ENCODE measurements at places on chromosomes 12 and 14.

GRCh38 chr12:85676816-85677749 is 159.1 kb downstream of the RASSF9 start:
- DNase-seq = no peak
- H3K4me3 ChIP-seq = no peak overlapping the region
- H3K27ac ChIP-seq = peak overlapping the region; percentile 39

GRCh38 chr12:48084066-48084465 is 21.8 kb downstream of the SENP1 start:
- no peak overlapping the region for H3K4me3 ChIP-seq
- H3K36me3 ChIP-seq = peaks cover 90% of the 10 kb centered on the region
- no peak overlapping the region for H3K27ac ChIP-seq
- DNase-seq = no peak
- no peaks in the 10 kb centered on the region for H3K27me3 ChIP-seq

- no peak overlapping the region for H3K27ac ChIP-seq
- no peaks in the 10 kb centered on the region for H3K4me1 ChIP-seq
- no peaks in the 10 kb centered on the region for H3K36me3 ChIP-seq
- no peak for DNase-seq
Observed at GRCh38 chr12:14834509-14834908, 8.8 kb downstream of the ART4 start.

GRCh38 chr14:101817501-101818001 is 56.0 kb downstream of the PPP2R5C start:
- no peak overlapping the region for H3K4me3 ChIP-seq
- DNase-seq = no peak
- peaks cover 45% of the 10 kb centered on the region for H3K36me3 ChIP-seq
- H3K27ac ChIP-seq = peak overlapping the region; percentile 88
- H3K4me1 ChIP-seq = peaks cover 74% of the 10 kb centered on the region

DNA sequence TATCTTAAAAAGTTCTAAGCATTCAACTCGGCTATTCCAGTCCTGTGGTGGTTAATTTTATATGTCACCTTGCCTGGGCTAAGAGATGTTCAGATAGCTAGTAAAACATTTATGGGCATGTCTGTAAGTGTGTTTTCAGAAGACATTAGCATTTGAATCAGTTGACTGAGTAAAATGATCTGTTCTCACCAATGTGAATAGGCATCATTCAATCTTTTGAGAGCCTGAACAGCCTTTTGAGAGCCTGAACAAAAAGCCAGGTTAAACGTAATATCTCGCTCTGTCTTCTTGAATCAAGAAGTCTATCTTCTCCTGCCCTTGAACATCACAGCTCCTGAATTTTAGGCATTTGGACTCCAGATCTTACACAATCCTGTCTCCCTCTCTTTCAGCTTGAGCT is 1266.1 kb downstream of the LRFN5 start:
- no peaks in the 10 kb centered on the region for H3K36me3 ChIP-seq
- H3K4me3 ChIP-seq = no peak overlapping the region
- H3K27ac ChIP-seq = no peak overlapping the region
- no peaks in the 10 kb centered on the region for H3K4me1 ChIP-seq
- H3K27me3 ChIP-seq = no peaks in the 10 kb centered on the region
- DNase-seq = no peak

GRCh38 chr14:60590991-60591414 is 58.3 kb downstream of the SIX1 start:
- no peaks in the 10 kb centered on the region for H3K27me3 ChIP-seq
- no peaks in the 10 kb centered on the region for H3K4me1 ChIP-seq

GRCh38 chr14:97523936-97524335 is 726.8 kb downstream of the VRK1 start:
- H3K36me3 ChIP-seq = no peaks in the 10 kb centered on the region
- DNase-seq = no peak
- no peak overlapping the region for H3K4me3 ChIP-seq
- H3K27me3 ChIP-seq = peaks cover 3% of the 10 kb centered on the region
- no peak overlapping the region for H3K27ac ChIP-seq
- no peaks in the 10 kb centered on the region for H3K4me1 ChIP-seq

DNA sequence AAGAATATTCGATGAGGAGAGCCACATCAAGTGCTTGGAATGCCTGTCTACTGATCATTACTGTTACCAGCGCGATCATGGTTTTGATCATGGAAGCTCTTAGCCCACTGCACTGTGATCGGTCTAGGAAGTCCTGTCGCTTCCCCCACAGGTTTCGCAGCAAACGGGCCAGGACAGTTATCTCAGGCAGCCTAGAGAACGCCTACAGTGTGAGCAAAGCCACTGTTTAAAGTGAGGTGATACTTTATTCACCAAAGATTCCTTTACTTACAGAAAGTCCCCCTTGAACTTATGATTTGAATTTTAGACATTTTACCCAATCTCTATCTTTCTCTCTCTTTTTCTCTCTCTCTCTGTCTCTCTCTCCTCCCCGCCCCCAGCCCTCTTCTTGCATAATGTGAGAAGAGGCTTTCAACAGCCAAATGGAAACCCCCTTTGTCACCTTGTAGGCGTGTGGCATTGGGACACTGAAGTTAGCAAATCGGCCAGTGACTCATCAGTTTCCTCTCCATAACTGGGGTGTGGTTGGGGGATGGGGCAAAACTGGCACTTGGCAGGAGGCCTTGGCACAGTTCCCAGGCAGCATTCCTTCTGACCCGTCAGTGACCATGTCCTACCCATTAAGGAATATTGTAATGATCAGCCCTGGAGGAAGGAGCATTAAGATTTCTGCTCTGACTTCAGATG is 214.8 kb downstream of the CHST11 start:
- no peaks in the 10 kb centered on the region for H3K36me3 ChIP-seq
- peaks cover 76% of the 10 kb centered on the region for H3K4me1 ChIP-seq
- peak; percentile 13 for DNase-seq
- H3K4me3 ChIP-seq = no peak overlapping the region

DNA sequence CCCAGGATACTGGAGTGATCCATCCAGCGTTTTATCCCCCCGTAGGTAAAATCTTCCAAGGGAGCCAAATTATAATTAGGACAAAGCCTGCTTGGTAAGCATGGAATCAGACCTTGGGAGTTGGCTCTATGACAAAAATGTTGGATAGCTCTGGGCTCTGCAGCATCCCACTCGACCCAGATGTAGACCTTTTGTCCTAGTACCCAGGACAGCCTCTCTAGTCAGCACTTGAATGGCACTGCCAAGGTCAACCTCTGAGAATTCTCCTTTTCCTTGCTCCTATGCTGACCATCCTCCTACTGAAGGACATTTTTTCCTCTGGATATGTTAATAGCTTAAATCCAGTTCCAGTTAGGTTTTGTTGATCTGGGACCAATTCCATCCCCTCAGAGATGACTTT is 104.7 kb upstream of the SLC35F4 start:
- H3K36me3 ChIP-seq = no peaks in the 10 kb centered on the region
- H3K27me3 ChIP-seq = no peaks in the 10 kb centered on the region
- no peaks in the 10 kb centered on the region for H3K4me1 ChIP-seq
- no peak overlapping the region for H3K27ac ChIP-seq
- no peak for DNase-seq
- no peak overlapping the region for H3K4me3 ChIP-seq

DNA sequence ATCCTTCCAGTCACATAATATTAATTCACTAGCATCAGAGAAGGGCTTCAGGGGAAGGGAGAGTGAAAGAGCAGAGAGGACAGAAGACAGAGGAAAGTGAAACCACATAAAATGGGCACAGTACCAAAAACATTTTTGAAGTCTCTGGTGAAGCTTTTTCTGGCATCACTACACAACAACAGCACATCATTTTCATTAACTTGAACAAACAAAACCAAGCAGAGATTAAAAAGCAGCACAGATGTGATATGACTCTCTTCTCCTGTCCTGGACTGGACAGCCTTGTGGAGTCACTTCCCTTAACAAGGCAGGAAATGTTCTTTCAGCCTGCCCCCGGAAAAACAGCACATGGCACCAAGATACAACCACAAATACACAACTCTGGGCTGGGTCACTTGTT is 112.0 kb downstream of the TSPAN8 start:
- H3K27ac ChIP-seq = no peak overlapping the region
- no peaks in the 10 kb centered on the region for H3K27me3 ChIP-seq
- H3K36me3 ChIP-seq = no peaks in the 10 kb centered on the region
- no peak for DNase-seq

DNA sequence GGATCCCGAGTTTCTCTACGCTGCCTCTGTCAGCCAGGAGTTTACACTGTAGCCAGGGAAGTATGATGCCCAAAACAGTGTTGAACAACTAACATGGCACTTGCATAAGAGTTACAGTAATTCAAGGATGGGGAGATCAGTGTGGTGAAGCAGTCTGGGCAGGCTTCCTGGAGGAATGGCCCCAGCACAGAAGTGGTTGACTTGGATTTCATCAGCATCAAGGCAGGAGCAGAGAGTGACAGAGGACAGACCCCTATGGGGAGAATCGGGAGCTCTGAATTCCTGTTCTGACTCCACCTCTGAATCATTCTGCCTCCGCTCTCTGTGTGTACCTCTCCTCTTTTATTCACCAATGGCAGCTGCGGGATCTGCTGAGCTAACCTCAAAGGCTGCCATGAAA is 124.5 kb downstream of the KCNA5 start:
- no peak overlapping the region for H3K4me3 ChIP-seq
- no peak for DNase-seq
- no peak overlapping the region for H3K27ac ChIP-seq
- H3K4me1 ChIP-seq = no peaks in the 10 kb centered on the region
- no peaks in the 10 kb centered on the region for H3K27me3 ChIP-seq
- no peaks in the 10 kb centered on the region for H3K36me3 ChIP-seq

- DNase-seq = no peak
- no peak overlapping the region for H3K27ac ChIP-seq
- no peak overlapping the region for H3K4me3 ChIP-seq
- no peaks in the 10 kb centered on the region for H3K4me1 ChIP-seq
- H3K36me3 ChIP-seq = no peaks in the 10 kb centered on the region
Observed at GRCh38 chr12:92467886-92468285, 234.9 kb upstream of the PLEKHG7 start.

GRCh38 chr12:98733667-98734350 is 88.7 kb downstream of the APAF1 start:
- no peak overlapping the region for H3K4me3 ChIP-seq
- H3K27ac ChIP-seq = no peak overlapping the region
- DNase-seq = no peak
- no peaks in the 10 kb centered on the region for H3K36me3 ChIP-seq

DNA sequence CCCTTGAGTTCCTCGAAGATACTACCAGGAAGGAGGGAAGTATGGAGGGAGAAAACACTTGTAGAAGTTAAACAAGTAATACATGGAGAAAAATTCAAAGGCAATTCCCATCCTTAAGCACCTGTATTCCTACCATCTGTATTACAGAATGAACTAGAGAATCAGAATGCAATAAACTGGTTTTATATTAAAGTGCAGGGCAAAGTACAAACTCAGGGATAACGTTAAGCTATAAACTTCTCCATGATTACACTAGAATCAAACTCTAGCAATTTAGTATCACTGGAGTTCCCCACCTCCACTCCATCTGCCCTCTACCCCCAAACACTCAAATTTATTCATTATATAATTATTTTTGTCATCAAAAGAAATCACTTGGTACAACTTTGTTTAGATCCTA is 13.1 kb downstream of the PAWR start:
- no peak for DNase-seq
- no peak overlapping the region for H3K4me3 ChIP-seq
- no peaks in the 10 kb centered on the region for H3K36me3 ChIP-seq

DNA sequence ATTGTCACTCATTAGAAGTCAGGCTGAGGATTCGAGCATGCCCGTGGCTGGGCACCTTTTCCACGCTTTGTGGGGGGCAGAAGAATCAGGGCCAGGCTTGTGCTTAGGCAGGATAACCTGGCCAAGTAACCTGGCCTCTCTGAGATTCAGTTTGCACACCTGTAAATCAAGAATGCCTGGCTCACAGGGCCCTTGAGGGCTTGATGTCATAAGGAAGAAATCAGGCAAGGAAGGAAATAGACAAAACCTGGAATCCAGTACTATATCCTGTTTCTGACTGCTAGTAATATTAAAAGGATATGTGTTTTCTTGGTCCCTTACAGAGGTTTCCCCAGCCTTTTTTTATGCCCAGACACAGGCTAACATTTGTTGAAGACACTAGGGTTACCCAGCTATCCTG is 91.9 kb downstream of the SAMD4A start:
- H3K4me1 ChIP-seq = no peaks in the 10 kb centered on the region
- no peak overlapping the region for H3K27ac ChIP-seq
- no peaks in the 10 kb centered on the region for H3K36me3 ChIP-seq
- no peak for DNase-seq
- H3K4me3 ChIP-seq = no peak overlapping the region
- no peaks in the 10 kb centered on the region for H3K27me3 ChIP-seq

DNA sequence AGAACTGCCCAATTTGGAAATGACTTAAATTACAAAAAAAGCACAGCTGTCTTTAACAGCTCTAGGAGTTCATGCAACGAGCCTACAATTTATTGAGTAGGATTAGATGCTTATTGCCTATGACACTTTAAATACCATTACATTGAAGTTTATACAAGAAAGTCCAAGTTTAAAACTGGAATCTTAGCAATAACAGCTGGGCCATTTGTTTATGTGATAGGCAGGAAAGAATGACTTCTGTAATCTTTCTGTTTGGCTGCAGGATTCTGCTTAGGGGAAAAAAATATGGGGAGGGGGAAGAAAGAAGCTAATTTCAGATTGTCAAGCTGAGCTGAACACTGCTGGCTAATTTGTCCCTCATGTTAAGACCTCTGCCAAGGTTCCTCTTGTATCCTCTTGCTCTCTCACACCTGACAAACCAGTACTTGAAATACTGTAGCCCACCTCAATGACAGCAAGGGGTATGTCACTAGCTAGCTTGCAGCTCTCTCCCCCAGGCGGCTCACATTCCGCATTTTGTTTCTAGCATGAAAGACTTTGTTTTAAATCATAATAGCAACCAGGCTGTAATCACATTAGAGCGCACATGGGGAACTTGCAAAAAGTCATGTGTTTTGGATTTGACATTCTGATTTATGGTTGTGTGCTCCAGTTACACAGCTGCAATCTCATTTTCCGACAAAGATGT is 384.8 kb downstream of the BMP4 start:
- H3K27me3 ChIP-seq = no peaks in the 10 kb centered on the region
- no peak overlapping the region for H3K4me3 ChIP-seq
- DNase-seq = no peak
- no peaks in the 10 kb centered on the region for H3K36me3 ChIP-seq

GRCh38 chr12:109473006-109473405 is 4.1 kb downstream of the KCTD10 start:
- H3K27me3 ChIP-seq = no peaks in the 10 kb centered on the region
- peaks cover 3% of the 10 kb centered on the region for H3K36me3 ChIP-seq
- H3K4me1 ChIP-seq = peaks cover 84% of the 10 kb centered on the region
- no peak overlapping the region for H3K4me3 ChIP-seq
- no peak for DNase-seq

DNA sequence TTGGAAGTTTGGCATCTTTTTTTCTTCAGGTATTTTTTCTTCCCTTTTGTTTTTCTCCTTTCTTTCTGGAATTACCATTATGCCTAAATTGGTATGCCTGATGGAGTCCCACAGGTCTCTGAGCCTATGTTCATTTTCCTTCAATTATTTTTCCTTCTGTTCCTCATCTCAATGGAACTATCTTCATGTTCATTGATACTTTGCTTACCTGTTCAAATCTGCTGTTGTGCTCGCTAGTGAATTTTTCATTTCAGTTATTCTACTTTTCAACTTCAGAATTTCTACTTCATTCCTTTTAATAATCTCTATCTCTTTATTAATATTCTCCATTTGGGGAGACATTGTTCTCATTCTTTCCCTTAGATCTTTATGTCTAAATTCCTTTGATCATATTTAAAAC is 15.4 kb upstream of the USP30 start:
- no peaks in the 10 kb centered on the region for H3K36me3 ChIP-seq
- H3K27ac ChIP-seq = no peak overlapping the region
- H3K4me3 ChIP-seq = no peak overlapping the region
- H3K4me1 ChIP-seq = no peaks in the 10 kb centered on the region
- peaks cover under 1% of the 10 kb centered on the region for H3K27me3 ChIP-seq

- no peak overlapping the region for H3K4me3 ChIP-seq
- no peaks in the 10 kb centered on the region for H3K4me1 ChIP-seq
- no peak overlapping the region for H3K27ac ChIP-seq
- no peaks in the 10 kb centered on the region for H3K36me3 ChIP-seq
- DNase-seq = no peak
Observed at GRCh38 chr14:106269451-106270204, 743.2 kb downstream of the TMEM121 start.

All from esophagus squamous epithelium (tissue), 5 donors.